ENCODE measurements at places on chromosomes 5 and 9. TPM values are rescaled to one million over a fixed set of nuclear protein-coding genes. Genes with fewer than 3 reads are reported as not detected.

The SUSD1 gene
- 14.4 TPM for polyA plus RNA-seq

The FGF1 gene
- polyA plus RNA-seq = 9.1 TPM

The PKD2L2 gene
- 0.34 TPM for polyA plus RNA-seq

The SURF1 gene
- polyA plus RNA-seq = 29.4 TPM
